ENCODE measurements at places on chromosomes 6 and 20.

GRCh38 chr6:165594584-165595333 lies 68.3 kb downstream of the PDE10A start:
- no peak for DNase-seq

DNA sequence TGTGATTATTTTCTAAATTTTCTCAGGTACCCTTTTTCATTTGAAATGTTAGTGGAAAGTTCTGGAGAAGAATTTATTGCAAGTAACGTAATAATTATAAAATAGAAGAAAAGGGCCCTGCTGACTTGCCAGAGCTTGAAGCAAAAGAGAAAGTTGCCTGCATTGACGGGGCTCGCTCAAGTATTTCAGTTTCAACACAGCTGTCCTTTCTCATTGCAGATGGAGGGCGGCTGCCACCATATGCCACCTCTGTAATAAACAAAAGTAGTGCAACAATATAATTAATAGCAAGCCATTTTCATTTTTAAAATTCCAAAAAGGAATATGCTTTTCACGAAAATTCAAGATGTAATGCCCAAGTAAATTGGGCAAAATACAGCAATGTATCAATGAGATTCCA lies 246.2 kb downstream of the PACRG start:
- no peak for DNase-seq

DNA sequence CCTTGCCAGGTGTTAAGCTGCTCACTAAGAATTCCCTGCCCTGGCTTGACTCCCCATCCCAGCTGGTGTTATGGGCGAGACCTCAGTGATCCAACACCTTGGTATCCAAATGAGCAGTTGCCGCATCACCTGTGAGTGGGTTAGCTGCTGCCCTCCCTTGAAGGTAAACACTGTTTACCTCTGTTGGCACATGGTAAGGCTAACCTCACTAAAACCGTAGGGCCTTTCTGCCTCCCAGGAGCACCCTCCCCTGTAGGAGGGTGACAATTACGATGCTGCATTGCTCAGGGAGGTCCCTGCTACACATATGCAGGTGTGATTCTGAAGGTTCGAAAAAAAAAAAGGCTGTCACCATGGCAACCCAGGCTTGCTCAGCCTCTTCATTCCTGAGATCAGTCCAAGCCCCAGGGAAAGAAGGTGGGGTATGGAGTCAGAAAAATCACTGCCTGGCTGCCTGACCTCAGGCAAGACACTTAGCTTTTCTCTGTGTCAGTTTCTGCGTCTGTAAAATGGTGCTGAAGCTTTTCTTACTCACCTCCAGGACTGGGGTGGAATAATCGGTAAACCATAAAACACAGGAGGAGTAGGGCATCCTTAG lies 19.5 kb downstream of the PNPLA1 start:
- no peak for DNase-seq

- DNase-seq: no peak
Observed at GRCh38 chr20:50335866-50336265, 145.2 kb downstream of the CEBPB start.

- DNase-seq: no peak
Observed at GRCh38 chr20:62943396-62943795, 5.4 kb downstream of the GID8 start.

DNA sequence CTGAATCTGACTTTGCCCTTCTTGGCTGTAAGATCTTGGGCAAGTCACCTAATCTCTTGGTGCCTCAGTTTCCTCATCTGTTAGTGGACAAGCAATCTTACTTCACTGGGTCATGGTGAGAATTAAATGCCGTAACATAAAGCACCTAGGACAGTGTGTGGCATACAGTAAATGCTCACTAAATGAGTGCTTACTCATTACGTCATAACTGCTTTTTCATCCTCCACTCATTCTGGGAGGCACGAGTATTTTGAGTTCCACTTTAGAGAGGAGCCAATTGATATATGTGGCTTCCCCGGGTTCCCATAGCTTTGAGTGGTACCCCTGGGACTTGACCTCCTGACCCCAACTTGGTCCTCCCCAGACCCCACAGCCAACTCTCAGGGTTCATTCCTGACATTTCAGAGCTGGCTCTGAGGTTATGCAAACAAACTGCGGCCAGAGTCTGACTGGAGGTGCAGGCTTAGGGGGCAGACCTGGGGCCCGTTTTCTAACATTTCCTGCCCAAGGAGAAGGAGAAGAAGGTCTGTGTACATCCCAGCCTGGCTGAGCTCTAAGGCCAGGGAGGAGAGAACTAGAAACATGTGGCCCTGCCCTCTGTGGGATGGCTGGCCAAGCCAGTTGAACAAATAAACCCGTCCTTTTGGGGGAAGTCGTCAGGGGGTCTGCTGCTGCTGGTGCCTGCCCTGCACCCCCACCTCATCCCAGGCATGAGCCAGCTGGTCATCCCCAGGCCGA lies 5.8 kb downstream of the ANGPT4 start:
- no peak for DNase-seq

Measured in OCI-M1 (cell line).